ENCODE measurements at places on chromosomes 1 and 21. TPM values are rescaled to one million over a fixed set of nuclear protein-coding genes. Genes with fewer than 3 reads are reported as not detected.
A peak's percentile ranks its signal among the peaks of the same experiment; 100 is the strongest.

The LMOD1 gene
- 9.6 TPM for total RNA-seq

- DNase-seq = peak; percentile 86
Measured at GRCh38 chr1:36203554-36204346, 20.5 kb upstream of the THRAP3 start.

- DNase-seq = no peak
Measured at GRCh38 chr1:201250326-201251011, 32.8 kb upstream of the PKP1 start.

The SPATA21 gene
- total RNA-seq = not detected

DNA sequence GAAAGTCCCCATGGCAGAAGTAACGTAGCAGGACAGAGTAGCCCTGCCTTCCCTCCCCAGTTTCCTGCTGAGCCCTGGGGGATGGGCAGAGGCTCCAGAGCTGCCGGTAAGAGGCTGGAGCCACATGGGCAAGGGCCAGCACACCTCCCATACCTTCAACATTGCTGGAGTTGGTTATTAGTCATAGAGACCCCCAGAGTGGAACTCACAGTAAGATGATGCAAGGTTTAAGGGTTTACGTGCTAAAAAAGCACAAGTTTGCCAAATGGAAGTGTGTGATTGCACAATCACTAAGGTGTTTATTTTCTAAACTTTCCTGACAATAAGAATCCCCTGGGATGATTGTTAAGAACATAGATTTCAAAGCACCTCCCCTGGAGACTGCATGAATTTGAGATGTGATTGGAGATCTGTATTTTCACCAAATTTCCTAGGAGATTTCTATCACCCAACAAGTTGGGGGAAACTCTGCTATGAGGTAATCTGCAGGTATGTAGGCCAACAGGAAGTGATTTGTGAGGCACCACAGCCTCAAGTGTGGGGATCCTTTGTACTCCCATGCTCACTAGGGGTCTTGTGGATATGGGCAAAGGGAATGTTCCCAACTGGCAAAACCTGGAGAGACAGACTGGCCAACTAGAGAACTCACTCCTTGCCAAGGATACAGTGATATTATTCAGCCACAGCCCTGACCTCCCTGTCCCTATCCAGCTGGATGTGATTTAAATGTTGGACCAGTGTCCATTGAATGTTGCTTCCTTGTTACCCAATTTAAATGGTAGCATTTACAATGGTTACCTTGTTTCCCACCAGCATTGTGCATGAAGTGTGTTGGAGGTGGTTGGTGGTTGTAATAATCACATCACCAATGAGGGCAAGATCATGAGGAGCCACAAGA is 37.1 kb upstream of the CSF1 start:
- no peak for DNase-seq

DNA sequence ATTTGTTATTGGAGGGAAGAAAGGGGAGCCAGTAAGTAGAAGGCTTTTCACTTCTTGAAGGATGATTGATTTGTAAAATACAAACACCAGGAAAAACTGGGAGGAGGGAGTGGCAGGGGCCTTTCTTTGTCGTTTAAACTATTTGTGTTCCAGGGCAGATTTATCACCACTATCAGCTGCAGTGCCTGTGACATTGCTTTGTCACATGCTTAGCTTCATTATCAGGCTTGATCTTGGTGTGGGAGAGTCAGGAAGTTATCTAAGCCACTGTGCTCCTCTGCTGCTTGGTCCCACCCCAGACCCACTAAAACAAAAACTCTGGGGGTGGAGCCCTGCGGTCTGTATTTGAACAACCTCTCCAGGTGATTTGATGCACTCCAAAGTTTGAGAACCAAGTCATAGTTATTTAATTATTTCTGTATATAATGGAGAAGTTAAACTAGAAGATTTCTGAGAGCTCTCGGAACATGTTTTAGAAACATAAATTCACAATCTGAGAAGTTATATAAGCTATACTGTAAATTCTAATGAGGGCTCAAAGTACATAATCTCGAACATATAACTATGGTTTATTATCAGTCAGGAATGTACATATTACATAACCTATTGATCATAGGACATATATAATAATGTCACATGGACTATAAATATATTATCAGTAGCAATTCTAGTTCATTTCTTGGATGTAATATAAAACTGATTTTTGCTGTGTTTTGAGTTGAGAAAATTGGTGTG is 87.9 kb downstream of the CDC14A start:
- no peak for DNase-seq

- DNase-seq = no peak
Measured at GRCh38 chr21:14244911-14245310, 29.0 kb downstream of the RBM11 start.

- no peak for DNase-seq
Measured at GRCh38 chr1:18348354-18348753, 132.4 kb upstream of the KLHDC7A start.

The PDC gene
- total RNA-seq = not detected

- DNase-seq = peak; percentile 21
Measured at GRCh38 chr1:42942444-42942843, 16.2 kb downstream of the SLC2A1 start.

GRCh38 chr1:110477967-110478640 is 27.2 kb downstream of the PROK1 start:
- DNase-seq = no peak

The FAM72C gene
- total RNA-seq = not detected

The IGFN1 gene
- not detected for total RNA-seq

The FASLG gene
- not detected for total RNA-seq

GRCh38 chr1:41718497-41718896 is 200.2 kb downstream of the HIVEP3 start:
- no peak for DNase-seq

DNA sequence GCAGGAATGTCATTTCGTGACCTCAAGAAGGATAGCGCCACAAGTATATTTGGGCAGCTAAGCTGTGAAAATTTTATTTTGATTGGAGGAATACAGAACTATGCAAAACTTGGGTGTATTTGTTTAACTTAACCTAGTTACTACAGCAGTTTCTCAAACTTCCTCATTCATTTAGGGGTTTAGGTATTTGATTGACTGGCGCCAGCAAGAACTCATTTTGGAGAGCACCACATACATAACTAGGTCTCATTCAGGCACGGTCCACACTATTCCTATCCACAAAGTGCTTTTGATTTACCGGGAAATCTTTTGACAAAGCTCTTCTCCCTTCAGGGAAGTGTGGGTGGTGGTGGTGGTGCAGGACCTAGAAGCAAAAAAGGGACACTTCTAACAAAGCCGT is 155.1 kb upstream of the NRIP1 start:
- DNase-seq = no peak

DNA sequence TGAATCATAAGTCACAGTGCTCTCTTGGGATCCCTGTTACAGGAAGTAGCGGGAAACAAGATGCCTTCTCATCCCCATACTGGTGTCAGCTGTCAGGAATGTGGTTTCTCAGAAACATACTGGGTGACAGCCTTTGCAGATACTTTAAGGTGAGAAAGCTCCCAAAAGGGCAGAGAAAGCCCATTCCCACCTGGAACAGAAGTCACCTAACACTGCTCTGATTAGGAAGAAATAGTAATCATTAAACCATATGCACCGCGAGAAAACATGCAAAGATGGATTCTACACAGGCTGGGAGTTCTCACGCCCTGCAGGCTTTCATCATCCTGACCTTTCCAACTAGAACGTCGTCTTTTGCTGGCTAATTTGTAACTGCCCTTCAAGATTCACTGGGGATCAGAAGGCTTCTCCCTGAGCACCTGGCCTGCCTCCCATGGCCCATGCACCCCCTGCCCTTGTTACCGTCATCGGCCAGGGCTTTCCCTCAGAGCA is 46.2 kb upstream of the SLC44A3 start:
- DNase-seq = no peak

DNA sequence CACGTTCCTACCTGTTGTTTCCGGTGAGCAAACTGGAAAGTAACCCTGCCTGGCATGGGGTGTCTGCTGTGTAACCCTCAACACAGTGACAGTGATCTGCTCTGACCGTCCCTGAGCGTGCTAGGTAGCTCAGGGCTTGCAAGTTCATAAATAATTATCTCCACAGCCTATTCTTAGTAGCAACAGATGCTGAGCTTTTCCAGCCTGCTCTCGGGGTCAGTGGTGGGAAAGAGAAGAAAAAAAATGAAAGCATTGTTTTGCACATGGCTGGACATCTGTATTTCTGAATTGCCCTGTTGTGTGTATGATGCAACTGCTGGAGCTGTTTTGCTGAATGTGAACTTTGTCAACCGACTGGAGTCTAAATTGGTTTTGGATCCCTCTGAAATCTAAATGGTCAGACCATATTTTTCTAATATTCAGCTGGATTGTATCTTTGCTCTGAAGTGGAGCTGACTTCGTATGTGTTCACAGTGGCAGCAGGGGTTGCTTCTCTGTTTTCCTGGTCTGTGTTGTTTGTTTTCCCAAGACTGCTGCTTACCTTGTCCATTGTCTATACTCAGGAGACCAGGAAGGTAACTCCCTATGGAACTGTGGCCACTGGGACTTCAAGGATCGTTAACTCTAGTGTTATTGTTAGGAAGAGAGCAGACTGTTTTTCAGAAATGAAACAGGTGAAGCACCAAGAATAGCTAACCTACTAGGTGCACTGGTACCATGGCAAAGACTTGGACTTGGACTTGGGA is 27.0 kb downstream of the TGFB2 start:
- DNase-seq = no peak

DNA sequence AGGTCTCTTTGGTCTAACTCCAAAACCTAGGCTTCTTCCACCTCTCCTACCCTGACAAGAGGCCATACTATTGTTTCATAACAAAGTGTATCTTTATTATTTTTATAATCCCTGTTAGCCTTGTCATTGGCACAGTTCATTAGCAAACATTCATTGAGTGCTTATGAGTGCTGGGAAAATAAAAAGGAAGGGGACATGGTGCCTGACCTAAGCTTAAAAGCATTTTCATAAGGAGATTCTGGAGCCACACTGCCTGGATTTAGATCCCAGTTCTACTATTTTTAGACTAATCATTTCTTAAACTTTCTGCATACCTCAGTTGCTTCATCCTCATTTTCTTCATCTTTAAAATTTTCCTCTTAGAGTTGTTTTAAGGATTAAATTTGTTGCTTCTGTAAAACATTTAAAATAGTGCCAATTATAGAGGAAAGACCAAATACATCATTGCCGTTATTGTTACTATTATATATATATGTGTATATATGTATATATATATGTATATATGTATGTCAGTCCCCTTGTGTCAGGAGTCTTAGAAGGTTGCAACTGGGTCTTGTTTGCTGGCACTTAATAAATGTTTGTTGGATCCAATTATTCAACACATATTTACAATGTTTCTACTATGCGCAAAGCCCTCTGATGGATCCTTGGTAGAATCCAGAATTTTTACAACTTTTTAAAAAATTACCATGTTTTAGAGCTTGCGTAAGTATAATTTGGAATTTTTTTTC is 250.9 kb upstream of the SGIP1 start:
- DNase-seq = no peak

- no peak for DNase-seq
Measured at GRCh38 chr1:226185141-226186036, 1.2 kb downstream of the ACBD3 start.

DNA sequence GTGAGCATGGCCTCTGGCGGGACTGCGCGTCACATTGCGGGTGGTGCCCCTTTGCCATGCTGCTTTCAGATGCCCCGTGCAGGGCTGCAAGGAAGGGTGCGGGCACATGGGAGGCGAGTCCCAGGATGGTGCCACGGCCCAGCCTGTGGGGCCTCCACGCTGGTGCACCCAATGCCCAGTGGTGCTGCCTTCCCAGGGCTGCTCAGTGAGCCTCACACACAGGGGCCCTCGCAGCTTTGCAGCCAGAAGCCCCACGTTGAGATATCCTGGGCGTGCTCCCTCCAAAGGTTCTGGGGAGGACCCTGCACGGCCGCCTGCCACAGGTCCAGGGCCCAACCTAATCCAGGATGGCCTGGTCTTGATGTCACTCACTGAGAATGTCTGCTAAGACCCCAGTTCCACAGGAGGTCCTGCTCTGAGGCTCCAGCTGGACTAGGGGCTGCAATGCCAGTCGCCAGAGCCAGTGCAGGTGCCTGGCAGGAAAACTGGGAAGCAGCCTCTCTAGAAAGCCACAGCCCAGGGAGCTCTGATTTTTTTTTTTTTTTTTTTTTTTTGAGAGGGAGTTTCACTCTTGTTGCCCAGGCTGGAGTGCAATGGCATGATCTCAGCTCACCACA is 34.1 kb upstream of the PRSS38 start:
- DNase-seq = peak; percentile 33

The KRTAP7-1 gene
- not detected for total RNA-seq

- no peak for DNase-seq
Measured at GRCh38 chr1:108712606-108713150, at the start of gene FNDC7. Gene FNDC7, plus strand, starts transcription at chr1:108712908. Its CDS starts 26 bp downstream, at chr1:108712934.

The MYOG gene
- not detected for total RNA-seq

- no peak for DNase-seq
Measured at GRCh38 chr1:233114860-233115259, 164.4 kb downstream of the NTPCR start.

DNA sequence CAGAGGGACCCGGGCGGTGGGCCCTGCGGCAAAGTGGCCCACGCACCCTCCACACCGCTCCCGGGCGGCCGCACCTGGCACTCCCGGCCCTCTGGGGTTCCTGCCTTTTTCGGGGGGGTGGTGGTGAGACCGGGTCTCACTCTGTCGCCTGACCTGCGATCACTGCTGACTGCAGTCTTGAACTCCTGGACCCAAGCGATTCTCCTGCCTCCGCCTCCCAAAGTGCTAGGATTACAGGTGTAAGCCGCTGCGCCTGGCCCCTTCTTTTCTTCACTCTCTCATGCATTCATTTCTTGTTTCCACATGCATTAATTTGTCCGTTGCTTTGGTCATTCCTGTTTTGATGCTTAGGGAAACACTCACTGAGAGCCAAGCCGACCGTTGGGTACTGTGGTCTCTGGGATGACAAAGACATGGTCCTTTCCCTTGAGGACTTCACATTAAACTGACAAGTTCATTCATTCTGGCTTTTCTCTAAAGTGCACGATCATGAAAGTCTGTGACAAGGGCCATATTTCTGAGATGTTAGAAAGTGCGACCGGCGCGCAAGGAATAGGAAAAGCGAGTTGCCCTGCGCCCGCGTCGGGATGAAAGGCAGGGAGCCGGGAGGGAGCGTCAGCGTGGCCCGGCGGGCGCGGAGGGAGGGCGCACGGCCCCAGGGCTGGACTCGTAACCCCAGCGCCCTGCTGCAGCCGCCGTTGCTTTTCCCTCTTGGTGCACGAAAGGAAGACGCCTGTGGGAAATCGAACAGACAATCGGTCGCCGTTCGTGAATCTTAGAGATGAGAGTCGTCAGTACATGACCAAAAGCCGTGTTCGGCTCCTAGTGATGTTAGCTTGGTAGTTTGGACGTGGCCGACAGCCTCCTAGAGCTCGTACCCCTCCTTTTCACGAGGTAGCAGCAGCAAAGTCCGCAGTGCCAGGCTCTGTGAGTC is 1.0 kb upstream of the MCOLN2 start:
- DNase-seq = no peak

DNA sequence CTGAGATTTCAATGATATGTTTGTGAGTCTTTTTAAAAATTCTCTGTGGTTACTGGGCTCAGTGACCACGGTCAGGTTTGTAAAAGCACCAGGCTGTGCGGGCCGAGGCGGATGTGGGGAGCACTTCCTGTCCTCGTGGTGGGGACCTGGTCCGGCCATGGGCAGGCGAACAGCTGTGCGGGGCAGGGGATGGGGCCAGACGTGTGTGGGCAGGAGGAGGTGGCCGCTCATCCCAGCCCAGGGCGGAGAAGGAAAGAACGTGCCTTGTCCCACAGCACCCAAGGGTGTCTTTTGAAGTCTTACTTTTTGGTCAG is 5.2 kb upstream of the OXCT2 start:
- no peak for DNase-seq

The ANKRD35 gene
- 1.1 TPM for total RNA-seq

The FAM3B gene
- not detected for total RNA-seq

All from Right ventricle myocardium superior (tissue), 1 donor.